ENCODE measurements at places on chromosomes 3 and 15.

DNA sequence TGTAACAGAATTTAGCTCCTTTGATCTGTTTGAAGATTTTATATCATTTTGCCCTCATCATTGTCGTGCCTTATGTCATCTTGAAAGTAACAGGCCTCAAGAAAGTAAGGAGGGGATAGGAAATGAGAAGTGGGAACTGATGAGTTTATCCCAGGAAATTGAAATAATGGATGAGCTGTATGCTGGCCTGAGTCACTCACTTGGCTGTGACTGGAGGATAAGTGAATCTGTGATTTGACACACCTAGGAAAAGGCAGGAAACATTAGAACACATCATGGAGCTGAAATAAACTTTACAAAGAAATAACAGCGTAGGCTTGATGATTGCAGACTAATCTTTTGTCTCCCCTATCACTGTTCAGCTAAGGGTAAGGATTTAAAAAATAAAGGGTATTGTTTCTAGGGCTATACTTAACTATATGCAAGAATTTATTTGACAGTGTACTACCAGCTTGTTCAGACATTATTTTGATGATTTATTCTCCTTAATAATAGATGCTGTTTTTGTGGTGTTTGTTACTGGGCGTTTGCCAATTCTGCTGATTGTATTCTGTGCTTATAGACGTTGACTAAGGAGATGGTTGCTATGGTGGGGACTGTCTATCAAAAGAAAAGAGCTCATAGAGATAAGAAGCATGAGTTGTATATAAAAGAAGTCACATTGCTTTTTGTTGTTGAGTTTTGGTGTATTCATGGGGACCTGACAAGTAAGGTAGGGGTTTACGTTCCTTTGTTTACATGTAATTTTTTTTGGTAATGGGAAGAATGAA lies 105.6 kb upstream of the ROPN1 start:
- no peak for DNase-seq

GRCh38 chr3:177211503-177212277 lies 14.4 kb upstream of the TBL1XR1 start:
- DNase-seq = no peak

GRCh38 chr3:155326901-155327300 lies 33.4 kb upstream of the STRIT1 start:
- DNase-seq = no peak

DNA sequence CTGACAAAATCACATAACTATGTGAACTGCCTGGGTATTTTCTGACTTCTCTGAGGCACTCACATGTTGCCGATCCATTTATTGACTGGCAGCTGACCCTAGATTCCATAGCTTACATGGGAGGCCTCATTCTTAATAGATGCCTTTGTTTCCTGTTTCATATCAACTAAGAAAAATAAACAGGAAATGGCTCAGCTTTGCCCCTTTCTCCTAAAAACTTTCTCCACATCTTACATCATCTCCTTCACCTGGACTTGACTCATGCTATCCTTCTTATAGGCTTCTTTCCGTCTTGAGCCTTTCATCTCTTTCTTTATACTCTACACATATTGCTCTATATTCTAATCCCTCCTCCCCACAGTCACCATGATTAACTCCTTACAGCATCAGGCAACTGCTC lies 38.0 kb downstream of the TXNRD3 start:
- DNase-seq = no peak

DNA sequence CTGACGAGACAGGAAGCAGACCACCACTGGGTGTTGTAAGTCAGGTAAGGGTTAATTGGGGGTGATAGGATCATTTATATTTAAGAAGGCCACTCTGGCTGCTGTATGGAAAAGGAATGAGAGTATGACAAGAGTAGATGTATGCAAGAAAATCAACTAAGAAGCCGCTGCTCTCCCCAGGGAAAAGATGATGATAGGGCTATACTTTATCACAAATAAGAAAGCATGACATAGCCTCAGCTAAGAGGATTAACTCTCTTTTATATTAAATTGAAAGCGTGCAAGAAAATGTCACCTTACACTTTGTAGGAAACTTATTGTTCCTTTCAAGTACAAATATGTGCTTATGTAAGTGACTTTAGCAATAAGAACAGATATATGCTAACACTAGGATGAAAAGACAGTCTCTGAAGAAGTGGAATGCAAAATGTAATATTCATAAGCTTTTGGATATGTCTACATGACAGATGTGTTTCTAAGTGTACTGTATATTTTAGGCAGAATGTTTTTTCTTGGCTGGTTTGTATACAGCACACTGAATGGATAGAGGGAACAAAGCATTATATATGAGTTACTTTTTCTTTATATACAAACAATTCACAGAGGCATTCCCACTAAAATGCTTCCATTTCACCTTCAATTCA lies 8.7 kb upstream of the NDUFB4 start:
- no peak for DNase-seq

- DNase-seq = no peak
Measured at GRCh38 chr3:143433787-143434378, 314.3 kb downstream of the CHST2 start.

GRCh38 chr3:112736386-112736785 lies 95.4 kb upstream of the CCDC80 start:
- no peak for DNase-seq

GRCh38 chr3:13164893-13165492 lies 91.8 kb upstream of the IQSEC1 start:
- DNase-seq = no peak

DNA sequence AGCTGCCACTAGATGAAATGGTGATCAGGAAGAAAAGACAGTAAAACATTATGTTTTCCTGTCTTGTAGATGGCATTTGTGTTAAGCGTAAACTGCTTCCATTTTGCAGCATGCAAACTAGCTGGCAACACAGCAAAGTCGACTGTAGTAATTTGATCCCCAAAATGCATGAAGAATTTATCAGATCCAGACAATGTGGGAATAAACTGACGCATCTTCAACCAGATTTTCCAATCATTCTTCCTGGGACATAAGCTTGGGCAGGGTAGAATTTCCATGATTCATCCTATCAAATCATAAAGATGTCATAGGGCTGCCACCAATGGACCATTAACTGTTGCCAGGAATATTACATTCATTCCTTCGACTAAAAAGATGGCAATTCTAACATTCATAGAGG lies 260.3 kb downstream of the ERC2 start:
- DNase-seq = no peak

DNA sequence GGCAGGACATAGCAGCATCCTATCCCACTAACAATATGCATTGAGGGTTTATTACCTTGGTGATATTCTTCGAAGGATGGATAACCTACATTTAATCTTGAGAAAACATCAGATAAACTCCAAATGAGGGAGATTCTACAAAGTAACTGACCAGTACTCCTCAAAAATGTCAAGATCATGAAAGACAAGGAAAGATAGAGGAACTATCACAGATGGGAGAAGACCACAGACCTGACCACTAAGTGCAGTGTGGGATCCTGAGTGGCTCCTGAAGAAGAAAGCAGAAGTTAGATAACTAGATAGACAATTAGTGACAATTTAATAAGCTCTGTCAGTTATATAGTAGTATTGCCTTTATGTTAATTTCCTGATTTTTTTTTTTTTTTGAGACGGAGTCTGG lies 17.7 kb upstream of the CGNL1 start:
- DNase-seq = no peak

DNA sequence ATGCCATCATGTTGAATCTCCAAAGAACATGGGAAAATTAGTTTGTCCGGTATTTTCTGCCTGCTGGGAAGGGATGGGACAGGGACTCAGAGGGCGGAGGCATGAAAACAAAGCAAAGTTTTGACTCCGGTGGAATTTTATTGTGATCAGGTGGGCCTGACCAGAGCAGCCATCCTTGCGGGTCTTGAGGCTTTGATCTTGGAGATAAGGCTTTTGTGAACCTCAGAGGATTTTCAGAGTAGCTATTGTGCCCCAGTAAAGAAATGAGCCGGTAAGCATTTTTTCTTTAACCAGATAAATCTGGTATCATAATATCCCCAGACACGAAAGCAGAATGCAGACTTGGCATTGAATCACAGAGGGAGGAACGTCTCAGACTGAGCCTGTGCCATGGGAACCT lies 99.4 kb upstream of the TNIK start:
- DNase-seq = no peak

DNA sequence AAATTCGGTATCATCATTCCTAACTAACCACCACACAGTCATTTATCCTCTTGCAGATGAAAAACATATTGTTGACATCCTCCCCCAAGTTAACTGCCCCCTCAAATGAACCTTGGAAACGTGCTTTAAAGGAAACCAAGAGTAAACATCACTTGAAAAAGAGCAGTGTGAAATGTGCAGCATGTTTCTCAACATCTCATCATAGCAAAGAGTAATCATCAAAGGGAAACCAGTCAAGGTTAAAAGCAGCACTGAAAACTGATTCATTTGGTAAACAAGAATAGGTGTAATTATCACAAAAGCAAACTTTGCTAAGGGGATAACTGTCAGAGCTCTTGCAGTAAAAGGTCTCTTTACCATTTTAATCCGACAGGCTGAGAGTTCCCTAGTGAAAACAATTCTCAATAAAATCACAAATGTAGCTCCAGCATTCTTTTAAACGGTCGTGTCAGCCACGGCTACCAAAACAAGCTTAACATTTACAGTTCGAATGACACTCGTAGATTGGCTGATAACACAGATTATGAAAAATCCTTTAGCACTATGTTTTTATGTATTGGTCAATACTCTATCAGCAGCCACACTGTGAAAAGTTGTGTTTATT lies 461.0 kb downstream of the GBE1 start:
- no peak for DNase-seq

DNA sequence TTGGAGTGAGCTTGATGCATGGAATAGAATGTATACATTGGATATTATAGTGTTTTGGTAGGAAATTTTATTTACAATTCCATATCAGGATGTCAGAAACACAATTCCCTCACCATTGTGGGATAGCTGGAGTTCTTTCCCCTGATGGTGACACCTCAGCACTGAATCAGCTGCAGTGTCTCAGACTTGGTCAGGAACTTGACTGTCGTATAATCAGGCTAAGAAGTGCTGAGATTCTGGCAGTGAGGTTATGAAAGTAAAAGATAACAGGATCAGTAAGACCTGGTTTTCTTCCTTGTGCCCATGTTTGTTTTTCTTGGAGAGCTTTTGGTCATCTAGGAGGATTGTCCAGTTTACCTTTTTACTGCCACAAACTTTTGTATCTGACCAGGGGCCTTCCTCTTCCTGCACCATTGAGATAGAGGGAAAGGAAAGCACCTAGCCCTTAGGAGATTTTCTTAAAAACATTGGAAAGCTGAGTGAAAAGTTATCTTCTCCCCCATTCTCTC lies 27.3 kb upstream of the ST3GAL6 start:
- DNase-seq = no peak

DNA sequence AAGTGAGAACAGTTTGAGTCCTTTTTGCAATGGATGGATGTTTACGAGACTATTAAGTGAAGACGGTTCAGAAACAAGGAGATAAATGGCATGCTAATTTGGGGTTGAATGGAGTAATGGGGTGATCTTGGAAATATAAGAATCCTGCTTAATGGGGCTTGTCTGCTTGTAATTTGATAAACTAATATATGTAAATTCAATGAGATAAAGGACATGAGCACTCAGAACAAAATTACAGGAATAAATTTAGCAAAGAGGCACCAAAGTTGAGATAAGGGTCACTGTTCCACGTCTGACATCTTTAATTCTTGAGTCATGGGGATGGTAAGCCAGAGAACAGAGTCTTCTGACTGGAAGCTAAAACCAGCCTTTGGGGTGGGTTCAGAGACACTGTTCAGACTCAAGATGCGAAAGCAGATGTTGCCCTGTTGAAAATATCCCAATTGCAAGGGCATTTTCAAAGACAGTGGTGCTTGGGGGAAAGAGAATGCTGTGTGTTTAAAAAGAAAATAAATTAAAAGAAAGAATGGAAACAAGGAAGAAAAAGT lies 67.8 kb upstream of the CHRNB4 start:
- DNase-seq = no peak

DNA sequence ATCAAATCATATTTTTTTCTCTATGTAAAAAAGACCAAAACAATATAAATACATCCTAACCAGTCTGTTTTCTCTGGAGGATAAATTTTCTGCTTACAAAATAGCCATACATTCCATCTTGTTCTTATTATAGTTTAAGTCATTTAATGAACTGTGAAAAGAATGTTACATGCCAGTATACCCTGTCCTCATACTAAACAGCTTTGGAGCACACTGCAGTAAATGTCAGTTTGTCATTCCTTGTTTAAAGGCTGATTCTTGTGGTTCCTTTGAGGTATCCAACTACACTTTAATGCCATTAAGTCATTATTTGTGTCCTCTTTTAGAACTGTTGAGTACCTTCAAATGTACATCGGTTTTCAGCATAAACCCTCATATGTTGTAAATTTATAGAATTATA lies 52.7 kb upstream of the DCBLD2 start:
- DNase-seq = no peak

- DNase-seq = no peak
Measured at GRCh38 chr3:99532246-99532645, 106.1 kb upstream of the COL8A1 start.

DNA sequence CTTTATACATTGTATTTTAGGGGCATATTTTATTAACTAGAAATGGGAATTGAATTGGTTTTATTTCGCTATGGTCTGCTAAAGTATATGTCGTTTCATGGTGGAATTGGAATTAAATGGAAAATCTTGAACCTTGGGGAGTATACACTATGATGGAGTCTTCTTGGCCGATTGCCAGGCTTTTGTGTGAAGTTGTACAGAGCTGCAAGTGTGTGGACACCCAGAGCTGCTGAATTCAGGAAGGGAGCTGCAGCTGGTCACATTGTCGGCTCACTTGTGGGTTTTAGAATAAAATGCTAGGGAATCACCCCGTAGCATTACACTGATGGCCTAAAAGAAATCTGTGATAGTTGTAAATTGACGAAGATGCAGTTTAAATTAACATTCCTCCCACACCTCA lies 35.1 kb downstream of the USP3 start:
- DNase-seq = no peak

DNA sequence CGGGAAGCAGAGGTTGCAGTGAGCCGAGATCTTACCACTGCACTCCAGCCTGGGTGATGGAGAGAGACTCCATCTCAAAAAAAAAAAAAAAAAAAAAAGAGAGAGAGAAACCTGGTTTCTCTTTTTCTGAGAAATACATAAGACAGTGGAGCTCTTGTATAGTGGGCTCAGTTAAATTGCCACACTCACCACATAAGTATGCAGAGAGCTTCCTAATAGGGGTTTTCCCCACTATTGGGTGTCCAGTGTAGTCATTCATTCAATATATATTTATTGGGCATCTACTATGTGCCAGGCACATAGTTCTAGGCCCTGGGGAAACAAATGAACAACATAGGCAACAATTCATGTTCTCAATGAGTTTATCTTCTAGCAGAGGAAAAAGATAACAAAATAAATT lies 48.9 kb upstream of the FMN1 start:
- DNase-seq = no peak

DNA sequence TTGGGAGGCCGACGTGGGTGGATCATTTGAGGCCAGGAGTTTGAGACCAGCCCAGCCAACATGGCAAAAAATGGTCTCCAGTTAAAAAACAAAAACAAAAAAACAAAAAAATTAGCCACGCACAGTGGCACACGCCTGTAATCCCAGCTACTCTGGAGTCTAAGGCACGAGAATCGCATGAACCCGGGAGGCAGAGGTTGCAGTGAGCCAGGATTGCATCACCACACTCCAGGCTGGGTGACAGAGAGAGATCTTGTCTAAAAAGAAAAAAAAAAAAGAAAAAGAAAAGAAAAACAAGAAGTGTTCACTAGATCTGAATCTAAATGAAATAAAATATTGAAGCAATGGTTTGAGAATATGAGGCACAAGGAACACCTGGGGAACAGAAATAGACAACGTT lies 36.7 kb downstream of the SLC9A9 start:
- DNase-seq = no peak

Data from SIG-M5 (cell line).